NCI-H774 (cell line): ENCODE measurements at places on chromosomes 1 and 21.

GRCh38 chr1:18819986-18820790 lies 39.3 kb downstream of the TAS1R2 start:
- DNase-seq: no peak

DNA sequence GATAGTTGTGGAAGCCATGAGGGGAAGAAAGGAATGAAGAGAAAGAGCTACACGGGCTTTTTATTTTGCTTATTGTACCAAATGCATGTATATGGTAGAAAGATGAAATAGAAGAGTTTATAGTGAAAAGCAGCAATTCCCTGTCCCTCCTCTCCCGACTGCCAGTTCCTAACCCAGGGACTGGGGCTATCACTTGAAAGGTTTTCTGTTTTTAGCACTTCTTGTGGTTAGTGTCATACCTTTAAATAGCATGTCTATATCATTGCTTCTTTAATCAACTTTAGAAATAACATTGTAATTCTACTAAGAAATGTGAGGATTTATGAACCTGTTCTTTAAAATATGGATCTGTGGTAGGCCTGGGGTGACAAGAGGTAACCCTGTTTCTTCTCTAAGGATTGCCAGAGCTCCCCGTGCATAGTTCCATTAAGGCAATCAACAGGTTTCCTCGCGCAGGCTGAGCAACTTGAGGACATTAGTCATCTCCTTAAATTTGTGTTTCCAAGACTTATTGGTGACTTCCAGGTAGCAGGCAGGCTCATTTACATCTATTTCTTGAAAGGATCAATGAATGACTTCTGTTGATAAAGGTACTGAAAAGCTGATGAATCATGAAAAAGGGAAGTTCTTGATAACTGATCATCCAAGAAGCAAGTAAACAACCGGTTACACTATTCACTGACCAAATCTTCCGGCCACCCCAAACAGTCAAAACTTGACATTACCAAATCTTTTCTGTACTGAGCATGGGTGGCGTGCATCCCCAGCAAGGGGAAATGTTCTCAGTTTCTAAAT lies 37.8 kb upstream of the S1PR1 start:
- no peak for DNase-seq

GRCh38 chr1:201752333-201752732 lies 76.6 kb upstream of the IPO9 start:
- DNase-seq: no peak

DNA sequence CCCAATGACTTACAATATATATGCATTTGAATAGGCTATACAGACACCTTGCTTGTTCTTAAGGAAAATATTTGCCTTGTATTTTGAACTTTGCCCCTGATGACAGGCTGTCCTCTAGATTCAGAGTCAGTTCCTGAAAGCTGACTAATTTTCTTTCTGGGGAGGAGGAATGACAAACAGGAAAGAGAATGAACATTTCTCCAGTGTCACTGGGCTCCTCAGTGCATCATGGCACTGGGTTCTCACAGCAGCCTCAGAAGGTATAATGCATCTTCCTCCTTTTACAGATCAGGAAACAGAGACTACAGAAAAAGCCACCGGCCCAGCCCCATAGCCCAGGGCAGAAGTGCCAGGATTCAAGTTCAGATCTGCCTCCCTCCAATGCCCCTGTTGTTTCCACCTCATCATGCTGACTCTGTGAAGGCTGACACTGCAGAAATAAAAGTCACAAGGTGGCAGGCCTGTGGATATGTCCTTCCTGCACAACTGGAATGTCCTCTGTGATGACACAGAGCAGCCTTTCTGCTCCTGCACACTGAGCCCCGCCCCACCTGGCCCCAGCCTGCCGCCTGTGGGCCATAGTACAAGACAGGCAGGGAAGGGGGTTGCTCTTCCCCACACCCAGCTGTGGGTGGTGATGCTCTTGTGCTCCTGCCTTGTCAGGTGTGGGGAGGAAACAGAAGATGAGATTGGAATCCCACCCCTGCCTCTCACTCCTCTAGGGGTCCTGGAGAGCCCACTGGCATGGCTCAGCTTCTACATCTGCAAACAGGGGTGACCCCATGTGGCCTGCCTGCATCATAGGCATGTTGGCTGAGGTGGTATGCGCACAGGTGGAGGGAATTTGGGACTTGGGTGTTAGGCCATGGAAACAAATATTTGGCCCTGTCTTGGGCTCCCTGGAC lies 6.4 kb downstream of the TTC22 start:
- DNase-seq: no peak

DNA sequence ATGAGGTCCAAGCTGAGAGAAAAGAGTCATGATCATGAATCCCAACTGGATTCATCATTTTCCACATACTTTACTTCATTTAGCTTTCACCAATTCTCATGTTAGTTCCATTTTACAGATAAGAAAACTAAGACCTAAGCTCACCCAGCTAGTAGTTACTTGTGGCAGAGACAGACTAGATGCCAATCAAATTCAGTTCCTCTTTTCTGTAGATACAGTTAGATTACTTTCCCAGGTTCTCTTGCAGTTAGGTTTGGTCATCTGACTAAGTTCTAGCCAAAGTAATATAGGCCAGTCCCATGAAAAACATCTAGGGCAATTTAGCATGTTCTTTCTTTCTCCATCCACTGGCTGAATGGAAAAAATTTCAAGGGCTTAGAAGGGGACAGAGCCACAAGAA lies 8.9 kb upstream of the KCND3 start:
- DNase-seq: no peak

- DNase-seq: no peak
These were observed 50.1 kb downstream of the SSBP3 start for GRCh38 chr1:54355931-54356679.

DNA sequence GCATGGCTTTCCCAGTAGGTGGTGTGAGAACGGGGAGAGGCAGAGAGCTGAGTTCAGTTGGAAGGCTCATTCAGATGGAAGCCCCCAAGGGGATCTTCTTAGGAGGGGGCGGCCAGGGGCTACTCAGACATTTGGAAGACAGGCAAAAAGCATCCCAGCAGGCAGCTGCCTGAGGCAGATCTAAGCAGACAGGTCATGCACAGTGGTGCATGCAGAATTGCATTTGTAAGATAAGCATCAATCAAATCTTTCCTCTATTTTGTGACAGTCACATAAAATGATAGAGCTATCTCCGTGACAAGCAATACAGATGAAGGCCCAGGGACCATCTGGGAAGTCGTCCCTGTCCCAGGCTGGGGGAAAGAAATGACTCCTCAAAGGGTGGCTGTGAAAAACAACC lies 3.8 kb downstream of the RAB3B start:
- no peak for DNase-seq

- DNase-seq: no peak
These were observed 123.5 kb downstream of the TIAM1 start for GRCh38 chr21:31220575-31220974.

GRCh38 chr21:36125512-36126207 lies 9.2 kb upstream of the CBR3 start:
- DNase-seq: peak; percentile 44

- DNase-seq: no peak
These were observed 41.5 kb upstream of the SGIP1 start for GRCh38 chr1:66492424-66492823.

- no peak for DNase-seq
These were observed 2.0 kb upstream of the NCMAP start for GRCh38 chr1:24553931-24554330.

DNA sequence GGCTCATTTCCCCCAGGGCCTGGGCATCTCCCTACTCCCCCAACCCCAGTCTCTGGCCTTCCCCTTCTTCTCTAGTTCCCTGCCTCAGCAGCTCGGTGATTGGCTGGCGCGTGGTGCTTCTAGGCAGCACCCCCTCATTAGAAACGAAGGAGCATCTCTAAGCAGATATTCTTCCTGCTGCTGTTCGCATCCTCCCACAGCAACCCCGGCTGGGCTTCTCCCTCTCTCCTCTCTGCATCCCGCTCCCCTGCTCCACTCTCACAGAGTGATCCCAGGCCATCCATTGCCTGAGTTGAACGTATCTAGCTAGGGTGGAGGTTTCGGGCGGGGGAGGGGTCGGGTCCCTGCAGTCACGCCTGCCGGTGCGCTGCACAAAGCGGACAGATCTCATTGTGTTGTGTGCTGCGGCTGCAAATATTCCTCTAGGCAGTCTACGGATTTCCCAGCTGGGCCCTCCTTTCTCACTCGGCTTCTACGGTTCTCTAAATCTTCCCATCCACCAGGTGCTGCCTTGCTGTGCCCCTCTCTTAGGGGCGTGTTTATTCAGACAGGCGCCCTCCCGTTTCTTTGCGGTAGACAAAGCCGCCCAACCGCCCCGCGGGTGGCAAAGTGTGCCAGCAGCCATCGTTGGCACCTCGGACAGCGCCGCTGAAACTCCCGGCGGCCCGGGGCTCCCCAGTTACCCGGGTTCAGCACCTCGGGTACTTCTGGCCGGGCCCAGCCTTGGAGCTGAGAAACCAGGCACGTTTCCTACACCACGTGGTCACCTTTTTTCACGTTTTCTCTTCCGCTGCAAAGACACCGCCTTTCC lies 2.2 kb downstream of the CACNA1E start:
- peak; percentile 43 for DNase-seq

DNA sequence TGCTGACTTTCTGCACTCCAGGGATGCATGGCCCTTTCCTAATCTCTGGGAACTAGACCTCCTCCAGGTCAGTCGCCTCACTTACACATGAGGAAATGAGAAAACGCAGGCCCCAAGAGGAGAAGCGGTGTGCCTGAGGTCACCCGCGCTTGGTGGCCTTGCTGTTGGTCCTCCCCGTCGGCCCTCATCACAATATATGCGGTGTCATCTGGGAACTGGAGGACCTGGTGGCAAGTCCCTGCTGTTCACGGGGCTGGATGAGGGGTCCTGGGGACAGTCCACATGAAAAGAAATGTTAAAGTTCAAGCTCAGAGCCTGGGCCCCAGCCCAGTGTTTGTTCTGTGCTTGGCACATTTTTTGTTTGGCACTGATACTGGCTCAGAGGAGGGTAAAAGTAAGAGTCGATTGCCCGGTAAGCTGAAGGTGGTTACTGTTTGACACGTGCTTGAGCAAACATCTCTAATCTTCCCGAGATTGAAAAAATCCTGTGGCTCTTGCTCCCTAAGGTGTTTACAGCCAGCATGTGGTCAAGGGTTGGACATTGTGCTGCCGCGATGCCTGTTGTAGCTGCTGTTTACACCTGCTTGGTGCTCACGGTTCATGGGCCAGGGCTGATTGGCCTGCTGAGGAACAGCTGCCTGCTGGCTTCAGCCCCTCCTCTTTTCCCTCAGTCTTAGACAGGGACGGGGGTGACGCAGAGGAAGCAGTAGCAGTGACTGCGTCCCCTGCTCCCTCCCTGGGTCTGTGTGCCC lies 5.2 kb downstream of the COQ8A start:
- DNase-seq: peak; percentile 75

- no peak for DNase-seq
These were observed 25.1 kb downstream of the ZBTB17 start for GRCh38 chr1:15950763-15951295.

DNA sequence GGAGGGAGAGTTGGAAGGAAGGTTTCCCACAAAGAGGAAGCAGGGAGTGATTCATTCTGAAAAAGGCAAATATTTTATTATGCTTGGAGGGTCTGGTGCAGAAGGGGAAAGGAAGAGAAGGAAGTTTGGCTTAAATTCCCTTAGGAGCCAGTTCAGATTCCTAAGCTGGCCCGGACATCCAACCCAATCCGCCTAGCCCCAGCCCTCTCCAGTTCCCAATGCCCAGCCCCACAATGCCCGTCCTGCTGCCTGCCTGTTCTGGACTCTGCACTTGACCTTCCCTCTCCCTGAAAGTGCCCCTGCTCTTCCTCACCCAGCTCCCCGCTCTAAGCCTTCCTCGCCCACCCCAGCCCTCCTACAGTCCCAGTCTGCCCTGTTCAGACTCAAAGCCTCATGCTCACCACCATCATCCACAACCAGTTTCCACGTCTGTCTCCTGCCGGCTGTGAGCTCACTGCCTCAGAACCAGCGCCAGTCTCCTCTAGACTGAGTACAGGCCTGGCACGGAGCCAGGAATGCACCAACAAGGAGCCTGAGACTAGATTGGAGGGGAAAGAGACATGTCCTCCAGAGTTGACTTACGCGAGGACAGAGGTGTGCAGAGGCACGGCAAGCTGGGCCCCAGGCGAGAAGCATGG lies 18.9 kb downstream of the CAPN2 start:
- no peak for DNase-seq

DNA sequence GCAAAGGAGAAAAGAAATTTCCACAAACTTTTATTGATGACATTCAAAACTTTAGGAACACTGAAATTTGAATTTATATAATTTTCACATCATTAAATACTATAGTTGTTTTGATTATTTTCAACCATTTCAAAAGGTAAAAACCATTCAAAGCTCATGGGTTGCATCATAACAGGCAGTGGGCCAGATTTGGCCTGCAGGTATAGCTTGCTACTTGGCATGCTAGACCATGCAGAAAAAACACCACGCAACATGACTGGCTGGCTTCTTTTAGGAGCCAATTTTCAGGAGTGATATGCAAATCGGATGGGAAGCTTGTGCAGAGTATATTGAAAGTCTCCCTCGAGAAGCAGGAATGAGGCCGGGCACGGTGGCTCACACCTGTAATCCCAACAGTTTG lies 144.8 kb downstream of the GLUL start:
- no peak for DNase-seq

- DNase-seq: no peak
These were observed 105.5 kb downstream of the RPE65 start for GRCh38 chr1:68344208-68344607.

DNA sequence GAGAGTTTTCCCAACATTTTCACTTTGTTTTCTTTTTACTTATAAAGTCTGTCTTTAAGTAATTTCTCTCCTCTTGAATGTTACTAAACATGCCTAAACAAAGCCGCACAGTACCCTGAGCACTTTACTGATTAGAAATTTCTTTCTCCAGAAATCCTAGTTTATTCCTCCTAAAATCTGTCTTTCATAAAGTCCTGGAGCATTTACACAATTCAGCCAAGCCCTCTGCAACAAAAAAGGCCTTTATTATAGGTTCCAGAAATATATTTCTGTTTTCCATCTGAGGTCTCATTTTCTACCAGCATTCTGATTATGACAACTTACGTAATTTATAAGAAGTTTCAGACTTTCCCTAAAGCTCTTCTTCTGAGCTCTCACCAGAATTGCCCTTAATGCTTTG lies 549.5 kb upstream of the OLFM3 start:
- no peak for DNase-seq

- no peak for DNase-seq
These were observed 403.6 kb upstream of the PBX1 start for GRCh38 chr1:164155347-164155746.

- no peak for DNase-seq
These were observed 259.7 kb downstream of the RHOU start for GRCh38 chr1:228994676-228995594.

GRCh38 chr21:37165586-37165985 lies 92.5 kb downstream of the TTC3 start:
- DNase-seq: no peak

GRCh38 chr1:44543786-44544185 lies 130.5 kb downstream of the TMEM53 start:
- no peak for DNase-seq

DNA sequence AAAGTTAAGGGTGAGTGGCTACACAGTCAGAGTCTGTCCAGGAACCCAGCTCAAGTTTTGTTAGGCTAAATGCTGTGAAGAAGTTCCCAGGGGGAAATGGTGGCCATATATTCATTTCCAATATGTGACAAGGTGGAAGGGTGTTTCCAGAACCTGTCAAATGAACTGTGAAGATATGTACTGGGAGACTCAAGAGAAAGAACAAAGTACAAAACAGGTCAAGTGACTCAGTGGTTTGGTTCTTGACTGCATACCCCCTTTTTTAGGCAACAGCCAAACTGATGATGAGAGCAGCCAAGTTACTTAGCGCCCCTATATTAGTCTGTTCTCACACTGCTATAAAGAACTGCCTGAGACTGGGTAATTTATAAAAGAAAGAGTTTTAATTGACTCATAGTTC lies 18.6 kb upstream of the FBXO28 start:
- no peak for DNase-seq
